ENCODE measurements at places on chromosomes 7 and 10.

DNA sequence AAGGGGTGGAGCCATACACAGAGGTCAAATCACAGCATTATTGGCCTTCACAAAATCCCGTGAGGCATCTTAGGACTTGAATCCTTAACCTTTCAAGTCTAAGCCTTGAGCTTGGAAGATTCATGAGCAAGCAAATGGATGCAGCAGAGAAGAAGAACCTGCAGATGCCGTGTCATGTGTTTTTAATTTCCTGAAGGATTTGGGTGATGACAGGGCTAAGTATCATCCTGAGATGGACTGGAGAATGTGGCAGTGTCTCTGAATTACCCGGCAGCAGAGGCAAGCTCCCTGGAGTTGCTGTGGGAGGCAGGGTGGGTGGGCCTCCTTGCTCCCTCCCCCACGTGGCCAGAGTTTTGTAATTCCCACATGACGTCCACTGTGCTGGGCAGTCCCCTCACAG lies 50.8 kb downstream of the GCC1 start:
- DNase-seq = no peak

DNA sequence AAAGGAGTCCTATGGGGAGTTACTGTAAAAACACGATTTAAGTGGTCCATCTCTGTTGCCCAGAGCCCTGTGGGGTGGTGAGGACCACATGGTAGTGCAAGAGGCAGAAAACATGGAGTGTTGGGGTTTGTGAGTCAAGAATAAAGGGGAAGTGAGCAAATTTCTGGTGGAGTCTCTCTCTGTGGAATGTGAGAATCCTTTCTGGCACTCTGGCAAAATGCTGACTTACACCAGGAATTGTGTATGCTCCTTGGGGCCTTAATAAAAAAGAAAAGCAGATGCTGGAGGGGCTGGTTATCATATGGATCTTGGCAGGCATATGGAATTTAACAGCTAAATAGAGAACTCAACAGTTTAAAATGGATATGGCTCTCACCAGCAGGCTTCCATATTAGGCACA lies 486.0 kb downstream of the TNS3 start:
- DNase-seq = no peak

- DNase-seq = no peak
Observed at GRCh38 chr7:31437250-31437865, 76.5 kb upstream of the ITPRID1 start.

GRCh38 chr7:4288791-4289394 lies 393.2 kb upstream of the FOXK1 start:
- DNase-seq = no peak

- DNase-seq = no peak
Observed at GRCh38 chr10:132364594-132364970, 32.4 kb upstream of the PWWP2B start.

DNA sequence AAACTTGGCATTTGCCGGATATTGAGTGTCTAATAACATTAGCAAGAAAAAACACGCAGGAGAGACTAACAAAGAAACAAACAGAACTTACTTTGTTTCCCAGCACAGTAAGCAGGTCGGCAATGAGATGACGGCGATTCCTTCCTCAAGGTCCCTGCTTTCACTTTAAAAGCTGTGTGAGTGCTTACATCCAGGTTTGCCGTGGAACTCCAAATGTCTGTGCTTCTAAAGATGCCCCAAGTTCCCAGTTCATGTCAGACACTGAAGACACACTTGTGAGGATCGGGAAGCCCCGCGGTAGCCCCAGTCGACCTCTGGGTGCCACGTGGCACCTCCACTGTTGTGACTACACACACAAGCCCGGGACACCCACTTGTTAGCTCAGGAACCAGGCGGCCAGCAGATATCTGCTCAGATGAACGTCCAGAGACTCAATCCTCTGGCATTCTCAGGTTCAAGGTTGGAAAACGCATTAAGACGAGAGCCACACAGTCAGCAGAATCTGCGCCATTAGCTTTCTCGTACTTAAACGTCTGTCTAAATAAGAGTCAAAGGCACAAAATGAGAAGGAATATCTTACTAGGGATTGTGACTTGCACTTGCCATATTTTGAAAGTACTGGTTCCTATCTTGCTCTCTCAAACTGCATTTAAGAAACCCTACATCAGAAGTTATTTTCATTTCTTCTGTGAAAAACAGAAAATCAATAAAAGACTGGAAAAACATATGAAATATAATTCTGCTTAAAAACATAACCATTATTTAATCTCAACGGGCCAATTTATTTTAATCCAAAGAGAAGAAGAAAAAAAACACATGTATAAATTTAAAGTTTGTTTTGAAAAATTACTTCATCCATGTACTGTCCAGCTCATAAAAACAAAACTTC lies 207.6 kb upstream of the KLF14 start:
- peak; percentile 69 for DNase-seq

DNA sequence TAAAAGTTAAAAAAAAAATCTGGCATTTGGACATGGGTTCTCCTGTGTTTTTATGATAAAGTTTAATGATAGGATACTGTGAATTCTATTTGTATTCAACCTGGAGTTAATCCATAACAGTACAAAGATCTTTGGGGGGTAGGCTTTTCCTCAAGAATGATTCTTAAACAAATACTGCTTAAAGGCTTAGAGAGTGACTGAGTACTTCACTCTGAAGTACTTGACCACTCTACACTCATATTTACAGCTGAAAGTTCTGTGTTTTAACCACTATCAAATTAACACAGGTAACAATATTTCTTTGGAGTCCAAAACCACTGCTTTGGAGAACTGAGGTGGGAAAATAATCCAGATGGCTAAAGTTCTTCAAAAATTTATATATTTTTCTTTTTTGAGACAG lies 74.2 kb upstream of the TMEM168 start:
- DNase-seq = no peak

- DNase-seq = no peak
Observed at GRCh38 chr10:74922921-74923320, 96.5 kb downstream of the KAT6B start.

DNA sequence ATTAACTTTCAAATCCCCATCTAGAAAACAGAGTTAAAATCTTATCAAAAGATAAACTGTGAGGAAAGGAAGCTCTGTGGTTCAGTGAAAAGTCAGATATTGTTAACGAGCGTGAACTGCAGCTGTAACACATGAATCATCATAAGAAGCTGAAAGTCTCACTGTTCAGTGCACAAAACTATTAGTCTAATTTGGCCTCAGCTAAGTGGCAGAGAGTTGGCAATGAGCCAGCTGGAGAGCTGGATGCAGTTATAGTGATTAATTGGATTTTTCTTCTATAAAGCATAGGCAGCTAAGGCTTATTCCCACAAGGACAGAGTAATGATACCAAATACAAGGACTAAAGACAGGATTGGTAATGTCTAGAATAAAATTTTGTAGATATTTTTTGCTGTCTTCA lies 101.1 kb upstream of the ABCB5 start:
- DNase-seq = peak; percentile 35

DNA sequence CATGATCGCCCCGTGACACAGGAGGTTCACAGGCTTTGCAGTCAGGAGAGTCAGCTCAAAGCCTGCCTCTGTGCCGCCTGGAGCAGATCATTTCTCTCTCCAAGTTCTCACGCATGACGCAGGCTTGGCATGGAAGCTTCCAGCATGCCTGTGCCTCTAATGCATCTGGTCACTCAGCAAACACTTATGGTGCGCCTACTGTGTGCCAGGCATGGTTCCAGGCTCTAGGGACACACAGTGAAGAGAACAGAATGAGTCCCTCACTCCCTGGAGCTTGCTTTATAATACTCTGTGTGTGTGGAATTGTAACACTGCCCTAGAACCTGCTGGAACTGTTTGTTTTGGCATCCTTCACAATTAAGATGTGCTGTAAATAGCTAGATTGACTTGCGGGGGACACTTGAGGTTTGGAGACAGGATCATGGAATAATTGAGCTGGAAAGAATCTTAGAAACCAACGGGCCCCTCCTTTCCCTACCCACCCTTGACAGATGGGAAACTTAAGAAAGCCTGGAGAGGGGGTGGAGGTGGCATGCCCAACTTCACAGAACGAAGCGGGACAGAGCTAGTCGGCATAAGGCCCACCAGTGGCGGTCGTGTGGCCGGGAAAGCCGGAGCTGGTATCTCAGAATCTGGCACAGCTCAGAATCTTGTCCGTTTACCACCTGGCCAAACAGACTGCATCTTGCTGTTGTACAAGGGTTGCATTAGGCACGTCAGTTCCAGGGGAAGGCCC lies 4.6 kb upstream of the MYH16 start:
- DNase-seq = no peak

- DNase-seq = no peak
Observed at GRCh38 chr7:135098391-135098790, 49.5 kb upstream of the TMEM140 start.

- peak; percentile 61 for DNase-seq
Observed at GRCh38 chr7:94183289-94183749, 179.2 kb upstream of the BET1 start.

DNA sequence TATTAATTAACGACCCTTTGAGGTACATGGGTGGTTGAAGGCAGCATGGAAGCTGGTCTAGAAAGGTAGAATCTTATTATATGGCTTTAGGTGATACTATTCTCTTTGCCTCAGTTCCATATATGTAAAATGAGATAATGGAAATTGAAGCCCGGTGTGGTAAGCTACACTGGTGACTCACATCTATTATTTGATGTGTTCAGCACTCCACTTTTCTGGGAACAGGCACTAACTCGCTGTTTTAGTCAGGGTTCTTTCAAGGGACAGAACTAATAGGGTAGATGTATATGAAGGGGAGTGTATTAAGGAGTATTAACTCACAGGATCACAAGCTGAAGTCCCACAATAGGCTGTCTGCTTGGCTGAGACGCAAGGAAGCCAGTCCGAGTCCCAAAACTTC lies 4.4 kb upstream of the TRUB1 start:
- DNase-seq = no peak

DNA sequence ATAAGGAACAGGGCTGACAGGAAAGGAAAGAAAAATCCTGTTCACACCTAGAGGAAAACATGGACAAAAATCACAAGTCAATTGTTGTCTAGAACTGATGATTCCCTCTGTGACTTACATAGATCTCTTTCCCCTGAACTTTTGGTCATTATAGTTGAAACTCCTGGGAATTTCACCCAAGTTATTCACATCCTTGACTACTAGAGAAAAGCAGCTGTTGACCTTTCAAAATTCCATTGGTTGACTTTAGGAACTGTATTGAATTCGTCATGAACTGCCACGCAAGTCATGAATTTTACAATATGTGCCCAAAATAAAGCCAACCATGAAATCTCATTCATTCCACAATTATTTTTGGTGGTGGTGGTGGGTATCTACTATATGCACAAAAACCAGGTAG lies 104.3 kb downstream of the UBE2H start:
- DNase-seq = no peak

GRCh38 chr7:154698726-154699291 lies 304.1 kb downstream of the PAXIP1 start:
- DNase-seq = no peak

DNA sequence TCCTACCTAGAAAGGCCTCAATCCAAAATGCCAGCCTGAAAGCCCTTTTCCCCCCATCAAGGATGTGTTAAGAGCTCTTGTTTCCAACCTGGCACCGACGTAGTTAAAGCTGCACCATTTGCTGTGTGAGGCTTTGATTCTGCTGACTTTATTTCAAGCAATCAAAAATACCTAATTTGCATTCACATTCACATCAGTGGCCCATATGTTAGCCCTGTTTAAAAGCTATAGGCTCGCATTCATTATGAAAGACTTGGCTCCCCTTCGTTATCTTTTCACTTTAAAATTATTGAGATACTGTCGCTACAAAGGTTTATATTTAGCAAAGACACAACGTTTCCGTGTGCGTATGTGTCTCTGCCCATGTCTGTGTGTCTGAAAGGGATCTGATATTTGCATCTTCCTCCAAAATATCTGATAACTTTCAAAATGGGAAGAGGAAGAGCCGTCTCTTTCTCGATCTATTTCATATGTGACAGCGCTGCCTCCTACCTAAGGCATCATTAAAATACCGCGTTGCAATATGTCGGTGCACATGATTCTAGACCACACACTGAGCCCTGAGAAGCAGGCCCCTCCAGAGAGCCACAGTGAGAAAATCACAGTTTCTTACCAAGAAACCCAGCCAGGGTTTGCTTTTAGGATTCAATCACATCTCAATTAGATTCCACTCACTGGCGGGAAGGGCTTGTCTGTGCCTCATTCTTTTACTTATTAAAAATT lies 57.1 kb upstream of the ITPRID1 start:
- no peak for DNase-seq

DNA sequence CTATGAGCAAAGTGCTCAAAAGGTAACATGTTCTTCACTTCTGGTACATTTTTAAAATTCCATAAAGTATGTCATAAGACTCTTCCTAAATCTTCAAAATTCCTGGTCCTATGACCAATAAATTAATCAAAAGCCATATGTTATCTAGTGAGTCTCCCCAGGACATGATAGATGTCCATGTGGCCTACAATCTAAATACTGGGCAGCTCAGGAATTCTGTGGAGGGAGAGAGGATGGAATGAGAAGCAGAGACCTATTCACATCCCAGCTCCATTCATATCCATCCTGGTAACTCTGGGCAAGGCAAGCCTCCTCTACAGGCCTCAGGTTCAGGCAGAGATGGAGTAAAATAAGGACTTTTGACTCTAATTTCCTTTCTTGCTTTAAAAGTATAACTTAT lies 224.8 kb downstream of the MTERF1 start:
- no peak for DNase-seq

DNA sequence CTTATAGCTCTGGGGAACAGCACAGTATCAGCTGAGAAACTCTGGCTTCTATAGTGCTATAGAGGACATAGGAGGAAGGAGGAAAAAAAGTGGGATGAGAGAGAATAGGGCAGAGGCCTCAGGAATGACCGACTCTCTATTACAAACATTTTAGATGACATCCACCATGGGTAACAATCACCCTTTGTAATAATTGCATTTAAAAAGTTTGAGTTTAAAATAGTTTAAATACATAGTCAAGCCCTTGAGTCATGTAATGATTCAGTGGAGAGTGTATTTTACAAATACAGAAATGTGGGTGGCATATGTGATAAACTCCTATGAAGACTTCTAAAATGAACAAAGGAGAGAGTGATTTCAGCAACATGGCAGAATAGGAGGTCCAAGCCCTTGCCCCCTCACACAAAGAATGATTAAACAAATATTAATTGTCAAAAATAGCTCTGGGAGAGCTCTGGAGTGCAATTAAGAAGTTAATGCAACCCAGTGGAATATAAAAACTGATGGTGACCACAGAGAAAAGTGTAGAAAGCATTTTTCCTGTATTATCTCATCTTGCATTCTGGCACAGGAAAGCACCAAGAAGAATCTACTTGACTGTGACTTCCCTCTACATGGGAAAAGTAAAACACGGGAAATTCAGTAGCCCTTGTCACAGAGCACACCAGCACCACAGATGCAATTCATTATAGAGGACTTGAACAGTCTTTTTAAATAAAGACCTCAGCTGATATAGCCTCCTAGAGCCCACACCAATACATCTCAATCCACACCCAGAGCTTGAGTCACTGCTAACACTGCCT lies 569.0 kb upstream of the SORCS1 start:
- DNase-seq = no peak

DNA sequence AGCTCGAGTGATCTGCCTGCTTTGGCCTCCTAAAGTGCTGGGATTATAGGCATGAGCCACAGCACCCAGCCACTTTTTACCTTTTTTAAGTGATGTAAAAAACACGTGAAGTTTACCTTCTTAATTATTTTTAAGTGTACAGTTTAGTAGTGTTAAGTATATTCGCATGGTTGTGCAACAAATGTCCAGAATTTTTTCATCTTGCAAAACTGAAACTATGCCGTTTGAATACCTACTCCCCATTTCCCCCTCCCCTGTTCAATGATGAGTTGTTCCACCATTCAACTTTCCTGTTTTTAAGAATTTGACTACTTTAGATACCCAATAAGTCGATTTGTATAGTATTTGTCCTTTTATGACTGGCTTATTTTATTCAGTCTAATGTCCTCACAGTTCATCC lies 10.9 kb downstream of the NRBF2 start:
- DNase-seq = no peak

- DNase-seq = no peak
Observed at GRCh38 chr7:140940898-140941297, 16.2 kb upstream of the BRAF start.

Data from small intestine (tissue), 16 donors.